Activated CD4-positive, CD25-positive, alpha-beta regulatory T cell treated with anti-CD3 and anti-CD28 coated beads, Interleukin-2, amount 50 U/mL, for 16 hours (primary cell): ENCODE measurements at places on chromosomes 5 and 9.

- no peak for DNase-seq
Observed at GRCh38 chr9:126016579-126017290, 269.6 kb downstream of the PBX3 start.

DNA sequence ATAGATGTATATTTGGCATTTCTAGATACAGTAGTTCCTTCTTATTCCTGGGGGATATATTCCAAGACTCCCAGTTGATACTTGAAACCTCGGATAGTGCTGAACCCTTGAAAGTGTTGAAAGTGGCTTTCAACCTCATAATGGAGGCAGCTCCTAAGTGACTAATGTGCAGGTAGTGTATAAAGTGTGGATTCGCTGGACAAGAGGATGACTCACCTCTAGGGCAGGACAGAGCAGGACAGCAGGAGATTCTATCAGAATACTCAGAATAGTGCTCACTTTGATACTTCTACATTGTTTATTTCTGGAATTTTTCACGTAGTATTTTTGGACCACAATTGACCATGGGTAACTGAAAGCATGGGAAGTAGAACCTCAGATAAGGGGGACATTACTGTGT is 1138.9 kb upstream of the WWC1 start:
- DNase-seq, result no peak

GRCh38 chr5:17129093-17129849 is 88.2 kb upstream of the BASP1 start:
- DNase-seq, result no peak

DNA sequence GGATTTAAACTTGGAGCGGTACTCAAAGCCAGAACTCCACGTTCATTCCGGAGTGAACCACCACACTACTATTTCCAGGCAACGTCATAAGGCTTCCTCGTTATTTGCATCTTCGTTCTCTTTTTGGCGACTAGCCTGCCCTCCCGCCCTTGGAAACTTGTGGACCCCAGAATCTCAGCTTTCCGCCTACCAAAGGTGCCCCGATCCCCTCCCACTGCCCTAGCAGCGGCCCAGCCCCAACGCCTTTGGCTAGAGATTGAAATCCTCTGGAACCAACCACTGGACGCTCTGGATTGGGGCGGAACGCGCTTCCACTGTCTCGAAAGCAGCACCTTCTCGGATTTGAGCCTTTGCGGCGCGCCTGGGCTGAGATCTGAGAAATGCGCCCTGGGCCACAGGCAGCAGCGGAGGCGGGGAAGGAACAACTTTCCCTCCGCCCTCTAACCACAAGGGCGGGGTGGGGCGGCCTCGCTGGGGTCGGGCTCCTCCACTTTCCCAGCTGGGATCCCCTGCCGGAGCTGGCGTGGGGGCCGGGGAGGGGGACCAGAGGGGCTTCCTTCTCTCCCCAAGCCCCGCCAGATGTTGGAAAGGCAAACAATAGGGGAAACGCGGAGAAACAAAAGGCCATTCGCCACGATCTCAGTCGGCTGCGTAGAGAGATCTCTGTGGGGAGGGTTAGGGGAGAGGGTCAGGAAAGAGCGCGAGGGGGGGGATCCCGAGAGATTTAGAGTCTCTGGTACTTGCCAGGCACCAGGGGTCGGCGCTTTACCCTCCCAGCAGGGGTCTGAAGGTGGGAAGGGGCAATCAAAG is 1.3 kb downstream of the MOB3B start:
- no peak for DNase-seq

DNA sequence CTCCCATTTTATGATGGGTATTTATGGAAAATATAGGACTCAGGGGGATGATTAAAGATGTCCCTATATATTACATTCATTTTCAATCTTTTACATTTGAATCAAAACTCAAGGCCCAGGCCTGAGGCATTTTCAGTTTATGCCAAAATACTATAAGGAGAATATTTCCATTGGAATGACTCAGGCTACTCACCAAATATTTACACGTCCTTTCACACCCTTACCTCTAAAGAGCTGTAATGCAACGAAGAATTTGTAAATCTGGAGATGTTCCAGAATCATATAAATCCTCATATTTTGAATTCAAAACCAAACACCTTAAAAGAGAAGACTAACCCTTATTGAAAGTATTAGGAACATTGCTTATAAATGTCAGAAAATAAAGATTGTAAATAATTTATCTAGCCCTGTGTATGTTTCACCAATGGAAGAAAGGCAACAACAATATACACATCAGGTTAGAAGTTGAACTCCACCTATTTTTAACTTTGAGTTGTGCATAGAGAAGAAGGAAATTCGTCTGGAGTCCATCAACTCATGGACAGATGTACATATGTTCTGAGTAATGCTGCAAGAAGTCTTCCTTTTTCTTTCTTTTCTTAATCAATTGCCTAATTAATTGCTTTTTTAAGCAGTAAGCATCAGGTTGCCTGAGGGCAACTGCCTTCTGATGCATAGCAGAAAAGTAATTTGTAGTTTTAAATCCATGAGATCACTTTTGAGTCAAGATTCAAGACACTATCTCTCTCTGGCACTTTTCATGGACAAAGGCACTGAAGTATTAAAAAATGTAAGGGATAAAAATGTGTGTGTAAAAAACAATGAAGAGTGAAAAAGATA is 579.3 kb upstream of the RGMB start:
- no peak for DNase-seq

GRCh38 chr9:31023847-31024246 is 1360.6 kb upstream of the ACO1 start:
- no peak for DNase-seq

- DNase-seq, result no peak
Observed at GRCh38 chr9:18074041-18074440, 399.9 kb upstream of the ADAMTSL1 start.

DNA sequence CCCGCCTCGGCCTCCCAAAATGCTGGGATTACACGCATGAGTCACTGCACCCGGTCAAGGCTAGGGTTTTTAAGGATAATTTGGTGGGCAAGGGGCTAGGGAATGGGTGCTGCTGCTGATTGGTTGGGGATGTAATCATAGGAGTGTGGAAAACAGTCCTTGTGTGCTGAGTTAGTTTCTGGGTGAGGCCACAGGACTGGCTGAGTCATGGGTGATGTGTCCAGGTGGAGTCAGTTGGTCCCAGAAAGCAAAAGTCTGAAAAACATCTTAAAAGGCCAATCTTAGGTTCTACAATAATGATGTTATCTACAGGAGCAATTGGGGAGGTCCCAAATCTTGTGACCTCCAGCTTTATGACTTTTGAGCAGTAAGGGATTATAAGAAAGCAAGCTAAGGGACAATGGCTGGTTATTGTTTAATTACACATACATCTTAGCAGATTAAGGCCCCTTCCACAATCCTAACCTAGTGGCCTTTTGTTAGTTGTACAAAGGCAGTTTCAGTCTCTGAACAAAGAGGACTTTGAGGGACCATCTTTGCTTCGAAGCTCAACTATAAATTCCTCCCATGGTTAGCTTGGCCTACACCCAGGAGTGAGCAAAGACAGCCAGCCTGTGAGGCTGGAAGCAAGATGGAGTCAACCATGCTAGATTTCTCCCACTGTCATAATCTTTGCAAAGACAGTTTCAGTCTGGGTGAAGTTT is 5.5 kb upstream of the AOPEP start:
- DNase-seq, result no peak

GRCh38 chr5:6321078-6321477 is 57.3 kb downstream of the MED10 start:
- DNase-seq, result no peak
